ENCODE measurements at places on chromosomes 12 and 14.

DNA sequence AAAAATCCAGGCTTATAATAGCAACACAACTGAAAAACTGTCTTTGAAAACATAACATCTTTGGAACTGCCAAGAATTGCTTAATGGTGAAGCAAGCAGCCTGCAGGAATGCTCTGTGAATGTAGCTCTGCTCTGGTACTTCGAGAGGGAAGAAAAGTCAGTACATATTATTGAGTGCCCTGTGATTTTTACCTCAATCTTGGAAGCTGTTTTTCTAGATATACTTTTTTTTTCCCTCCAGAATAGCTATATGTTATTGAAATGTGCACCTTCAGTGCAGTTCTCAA is 508.1 kb downstream of the PCNX1 start:
- DNase-seq: no peak

GRCh38 chr12:129635021-129635685 is 268.7 kb downstream of the TMEM132D start:
- DNase-seq: no peak

DNA sequence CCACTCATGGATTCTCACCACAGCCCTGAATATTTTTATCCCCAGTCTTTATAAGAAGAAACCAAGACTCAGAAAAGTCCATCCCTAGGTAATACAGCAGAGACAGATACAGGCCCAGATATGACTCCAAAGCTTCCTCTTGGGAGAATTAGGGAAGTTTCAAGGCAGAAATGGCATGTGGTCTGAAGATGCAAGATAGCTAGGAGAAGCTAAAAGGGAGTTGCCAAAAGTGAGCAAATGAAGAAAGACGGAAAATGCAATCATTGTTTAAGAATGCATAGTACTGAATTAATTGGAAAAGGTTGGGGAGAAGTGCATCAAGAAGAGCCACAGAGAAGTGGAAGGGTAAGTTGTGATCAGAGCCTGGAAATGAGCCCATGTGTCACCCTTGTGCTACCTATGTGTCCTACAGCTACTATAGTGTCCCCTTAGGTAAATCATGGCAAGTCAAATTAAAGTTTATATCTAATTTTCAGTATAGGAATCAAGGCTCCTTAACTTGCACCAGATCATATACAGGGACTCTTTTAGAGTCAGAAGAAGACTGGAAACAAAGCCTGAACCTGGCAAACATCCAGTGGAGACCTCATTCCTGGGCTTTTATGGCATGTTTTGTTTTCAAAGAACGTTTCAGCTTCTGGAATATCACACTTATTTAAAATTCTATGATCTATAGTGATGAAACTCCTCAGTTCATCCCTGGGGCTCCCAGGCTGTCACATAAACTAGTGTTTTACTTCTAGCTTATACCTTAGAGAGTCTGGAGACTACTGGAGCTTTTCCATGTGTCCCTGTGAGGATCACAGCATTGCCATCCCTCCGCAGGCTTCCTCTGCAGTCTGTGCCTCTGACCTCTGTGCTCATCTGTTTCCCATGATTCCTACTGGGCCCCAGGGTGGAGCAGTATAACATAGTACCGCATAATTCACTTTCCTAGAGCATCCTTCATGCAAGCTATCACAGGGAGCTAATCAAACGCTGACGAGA is 189.0 kb upstream of the CDKN3 start:
- DNase-seq: no peak

DNA sequence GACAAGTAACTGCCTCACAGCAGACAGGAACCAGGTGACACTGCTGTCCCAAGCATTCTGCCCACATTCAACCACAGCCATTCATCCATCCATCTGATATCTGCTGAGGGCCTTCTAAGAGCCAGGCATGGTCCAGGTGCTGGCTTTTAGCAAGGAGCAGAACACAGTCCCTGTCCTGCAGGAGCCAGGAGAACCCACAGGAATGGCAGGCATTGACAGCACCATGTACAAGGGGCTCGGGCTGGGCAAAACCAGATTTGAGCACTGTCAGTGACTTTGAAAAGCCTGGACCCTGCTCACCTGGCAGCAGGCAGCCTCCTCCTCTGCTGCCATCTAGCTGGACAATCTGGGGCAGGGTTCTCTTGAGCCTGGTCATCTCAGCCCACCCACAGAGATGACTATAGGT is 137.0 kb downstream of the ZFP36L1 start:
- DNase-seq: no peak

- no peak for DNase-seq
These were observed 21.2 kb downstream of the SLC11A2 start for GRCh38 chr12:51005030-51005429.

DNA sequence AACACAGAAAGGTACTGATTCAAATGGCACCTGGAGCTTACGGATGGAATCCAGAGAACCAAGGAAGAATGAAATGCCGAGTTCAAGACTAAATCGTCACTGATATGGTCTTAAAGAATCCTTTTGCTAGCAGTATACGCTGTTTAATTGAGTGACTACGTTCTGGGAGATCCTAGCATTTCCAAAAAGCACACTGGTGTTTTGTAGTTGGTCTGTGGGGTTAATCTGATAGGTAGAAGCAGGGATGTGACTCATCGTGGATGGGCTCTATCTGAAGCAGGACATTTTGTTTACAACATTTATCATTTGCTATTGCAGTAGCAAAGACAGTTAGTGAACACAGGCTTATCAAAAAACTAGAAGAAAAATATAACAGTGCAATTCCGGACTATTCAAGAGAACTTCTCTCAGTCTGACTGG is 169.2 kb upstream of the HMGA2 start:
- DNase-seq: no peak

DNA sequence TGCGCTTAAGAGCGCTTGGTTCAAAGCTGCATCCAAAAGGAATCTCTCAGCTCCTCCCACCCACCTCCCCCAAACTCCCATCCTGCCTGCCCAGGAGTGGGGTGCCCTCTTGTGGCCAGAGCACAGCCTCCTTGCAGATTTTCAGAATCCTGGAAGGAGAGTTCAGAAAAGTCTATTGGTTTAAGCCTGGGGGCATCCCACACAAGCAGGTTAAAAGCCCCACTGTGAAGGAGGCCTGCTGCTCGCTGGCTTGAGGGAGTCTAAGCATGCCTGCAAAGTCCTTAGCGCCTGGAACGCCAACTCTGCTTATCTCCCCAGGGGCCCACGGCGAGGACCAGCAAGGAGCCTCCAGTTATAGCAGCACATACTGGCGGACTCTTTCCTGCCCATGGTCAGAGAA is 297.1 kb downstream of the KSR2 start:
- DNase-seq: no peak

DNA sequence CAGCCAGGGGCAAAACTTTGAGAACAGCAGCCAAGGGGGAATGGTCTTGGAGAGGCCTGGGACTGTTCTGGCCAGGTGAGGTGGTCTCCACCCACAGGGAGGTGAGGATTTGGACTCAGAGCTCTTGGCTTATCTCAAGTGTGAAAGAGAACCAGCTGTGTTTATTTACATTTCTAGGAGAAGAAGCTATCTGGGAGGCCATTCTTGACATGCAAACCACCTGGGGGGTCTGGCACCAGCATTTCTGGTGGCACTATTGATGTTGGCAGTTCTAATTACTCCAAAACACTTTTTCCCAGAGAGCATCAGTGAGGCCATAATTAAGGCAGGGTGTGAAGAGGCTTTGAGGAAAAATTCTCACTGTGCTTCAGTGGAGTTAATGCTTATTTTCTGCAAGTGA is 95.1 kb downstream of the CAND1 start:
- no peak for DNase-seq

DNA sequence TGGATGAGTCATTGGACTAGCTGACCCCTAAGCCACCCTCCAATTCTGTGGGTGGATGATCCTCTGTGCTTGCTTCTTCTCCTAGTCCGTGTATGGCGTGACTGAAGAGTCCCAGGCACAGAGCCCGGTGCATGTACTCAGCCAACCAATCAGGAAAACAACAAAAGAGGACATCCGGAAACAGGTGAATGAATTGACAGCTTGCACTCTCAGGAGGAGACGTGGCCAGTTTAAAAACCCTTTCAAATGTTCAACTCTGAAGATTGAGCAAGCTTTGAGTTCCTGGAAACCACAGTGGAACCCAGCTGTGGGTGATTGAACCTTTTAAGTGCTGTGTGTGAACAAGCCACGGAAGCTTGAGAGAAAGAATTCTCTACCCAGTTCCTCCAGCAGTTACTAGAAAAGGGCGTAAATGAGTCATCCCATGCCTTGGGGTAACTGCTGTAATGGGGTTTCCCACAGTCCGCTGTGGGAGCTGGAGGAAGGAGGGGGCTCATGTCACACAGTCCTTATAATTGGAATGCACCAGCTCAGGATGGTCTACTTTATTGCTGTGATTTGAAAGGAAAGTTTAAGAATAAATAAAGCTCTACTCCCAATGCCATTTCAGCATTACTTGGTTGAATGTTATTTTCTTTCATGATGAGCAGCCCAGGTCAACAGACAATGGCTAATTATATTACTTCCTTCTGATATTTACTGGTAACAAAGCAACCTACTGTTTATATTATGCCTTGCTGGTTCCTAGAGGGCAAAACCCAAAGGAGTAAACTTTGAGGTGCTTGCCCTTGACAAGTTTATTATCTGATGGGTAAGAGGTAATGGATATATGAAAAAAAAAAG is 417.0 kb downstream of the DPF3 start:
- no peak for DNase-seq

Measured in NCI-H1105 (cell line).